NCI-H1092 treated with DMSO at 0.1 percent for 48 hours (cell line): ENCODE measurements at places on chromosomes 13 and 19.

GRCh38 chr19:6066661-6067646, 43.3 kb downstream of the RFX2 start:
- DNase-seq, result peak; percentile 99

GRCh38 chr13:101893021-101893420, 440.5 kb downstream of the ITGBL1 start:
- no peak for DNase-seq

GRCh38 chr13:19181021-19181620, 503 bp downstream of the TUBA3C start:
- DNase-seq, result no peak

- no peak for DNase-seq
These were observed 50.3 kb upstream of the VSTM2B start for GRCh38 chr19:29475469-29475868.

DNA sequence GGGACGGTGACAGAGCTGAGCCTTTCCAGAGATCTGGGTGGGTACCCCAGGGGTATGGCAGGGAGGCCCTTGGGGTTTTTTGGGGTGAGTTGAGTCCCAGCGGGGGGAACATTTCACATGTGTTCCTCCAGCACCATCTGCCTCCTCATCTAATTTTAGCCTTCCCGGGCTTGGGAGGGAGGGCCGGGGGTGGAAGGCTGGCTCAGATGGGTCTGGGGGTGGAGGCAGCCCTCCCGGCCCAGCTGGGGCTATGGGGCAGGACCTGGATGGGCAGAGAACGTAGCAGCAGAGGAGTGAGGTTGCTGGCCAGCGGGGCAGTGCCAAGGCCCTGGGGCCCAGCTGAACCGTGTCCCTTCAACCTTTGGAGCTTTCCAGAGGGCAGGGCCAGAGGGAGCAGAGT, 23.5 kb downstream of the ADGRL1 start:
- no peak for DNase-seq

DNA sequence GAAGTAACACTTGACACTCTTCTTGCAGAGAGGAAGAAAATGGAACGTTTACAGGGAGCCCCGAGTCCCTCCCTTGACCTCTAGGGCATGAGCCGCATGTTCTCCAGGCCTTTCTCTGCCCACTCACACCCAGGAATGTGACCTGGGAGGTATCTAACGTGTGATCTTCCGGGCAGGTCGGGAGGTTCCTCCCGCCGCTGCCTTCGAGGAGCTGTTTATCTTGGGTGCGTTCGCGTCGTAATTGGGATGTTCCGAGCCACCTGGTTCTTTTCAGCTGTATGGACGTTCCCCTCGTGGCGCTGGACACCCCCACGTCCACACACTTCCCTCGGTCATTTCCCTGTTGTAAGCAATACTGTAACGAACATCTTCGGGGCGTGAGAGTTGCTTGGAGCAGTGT, 13.6 kb downstream of the ARID3A start:
- no peak for DNase-seq

- DNase-seq, result no peak
These were observed 17.5 kb downstream of the DYRK1B start for GRCh38 chr19:39816287-39817048.

DNA sequence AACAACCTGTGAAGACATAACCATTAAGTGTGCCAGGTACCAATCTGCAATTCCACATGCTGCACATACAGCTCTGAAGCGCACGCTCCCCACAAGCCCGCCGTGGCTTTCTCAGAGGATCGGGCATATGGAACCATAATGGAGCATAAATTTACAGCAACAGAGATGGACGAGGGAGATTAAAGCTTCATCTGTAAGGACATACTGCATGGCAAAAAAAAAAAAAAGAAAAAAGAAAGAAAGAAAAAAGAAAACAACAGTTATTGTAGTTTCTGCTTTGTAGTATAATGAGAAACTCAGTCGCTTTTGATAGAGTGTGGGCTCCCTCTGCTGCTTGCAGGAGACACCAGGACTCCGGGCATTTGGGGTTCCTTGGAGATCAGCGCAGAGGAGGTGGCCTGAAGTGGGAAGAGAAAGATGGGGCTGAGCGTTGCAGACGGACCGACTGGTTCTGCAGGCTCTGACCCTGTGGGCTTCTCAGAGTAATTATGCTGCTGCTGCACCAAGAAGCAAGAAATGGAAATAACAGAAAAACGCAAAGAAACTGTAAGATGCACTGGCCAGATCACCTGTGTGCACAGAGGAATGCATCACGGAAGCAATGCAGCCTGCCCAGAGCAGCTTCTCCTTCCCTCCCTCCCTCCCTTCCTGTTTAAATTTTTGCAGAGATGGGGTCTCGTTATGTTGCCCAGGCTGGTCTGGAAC, 10.8 kb upstream of the PDCD5 start:
- DNase-seq, result peak; percentile 54

GRCh38 chr19:33960566-33960965, 163.9 kb downstream of the KCTD15 start:
- no peak for DNase-seq

- DNase-seq, result no peak
These were observed 1.4 kb upstream of the PRKD2 start for GRCh38 chr19:46718157-46718933.
